ENCODE measurements at places on chromosomes 7 and 10. TPM values are rescaled to one million over a fixed set of nuclear protein-coding genes. Genes with fewer than 3 reads are reported as not detected.

DNA sequence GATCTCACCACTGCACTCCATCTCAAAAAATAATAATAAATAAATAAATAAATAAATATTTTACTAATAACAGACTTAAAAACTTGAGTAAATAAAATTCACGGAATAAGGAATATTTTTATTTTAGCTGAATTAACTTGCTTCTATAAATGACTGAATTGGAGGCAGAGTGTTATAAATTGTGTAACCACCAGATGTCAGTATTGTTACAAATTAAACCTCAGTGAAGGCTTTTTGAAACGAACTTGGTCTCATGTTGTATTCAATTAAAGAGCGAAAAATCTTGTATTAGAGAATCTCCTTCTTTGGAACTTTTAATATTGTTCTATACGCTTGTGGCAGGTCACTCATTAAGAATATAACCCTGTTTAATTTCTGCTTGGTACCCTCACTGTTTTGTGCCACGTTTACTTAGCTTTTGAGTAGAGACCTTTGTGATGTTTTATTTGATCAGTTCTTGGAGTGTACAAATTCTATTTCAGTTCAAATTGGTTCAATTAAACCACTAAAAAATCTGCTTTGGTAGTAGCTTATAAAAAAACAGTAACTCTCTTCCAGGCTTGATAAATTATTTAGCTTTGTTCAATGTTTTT is 45.6 kb upstream of the SCIN start:
- DNase-seq, result no peak

- no peak for DNase-seq
These were observed 8.6 kb downstream of the STAM start for GRCh38 chr10:17652585-17652984.

- no peak for DNase-seq
These were observed 276.4 kb upstream of the COBL start for GRCh38 chr7:51592842-51593599.

GRCh38 chr10:30365278-30365677 is 16.2 kb upstream of the MTPAP start:
- no peak for DNase-seq

DNA sequence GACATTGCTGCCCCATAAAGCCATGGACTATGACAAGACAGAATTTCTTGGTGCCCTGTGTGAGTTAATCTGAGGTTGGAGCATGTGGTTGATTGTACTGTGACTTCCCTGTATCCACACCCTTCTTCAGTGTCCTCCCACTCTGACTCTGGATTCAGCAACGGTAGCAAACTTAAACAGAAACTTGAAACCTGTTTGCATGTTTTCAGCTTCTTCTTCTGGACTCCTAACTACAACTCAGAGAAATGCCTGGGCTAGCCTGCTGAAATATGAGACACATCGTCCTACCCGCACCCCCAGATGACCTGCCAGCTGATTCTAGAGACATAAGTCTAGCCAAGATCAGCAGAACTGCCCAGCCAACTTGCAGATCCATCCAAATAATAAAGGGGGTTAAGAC is 78.4 kb downstream of the IPMK start:
- no peak for DNase-seq

DNA sequence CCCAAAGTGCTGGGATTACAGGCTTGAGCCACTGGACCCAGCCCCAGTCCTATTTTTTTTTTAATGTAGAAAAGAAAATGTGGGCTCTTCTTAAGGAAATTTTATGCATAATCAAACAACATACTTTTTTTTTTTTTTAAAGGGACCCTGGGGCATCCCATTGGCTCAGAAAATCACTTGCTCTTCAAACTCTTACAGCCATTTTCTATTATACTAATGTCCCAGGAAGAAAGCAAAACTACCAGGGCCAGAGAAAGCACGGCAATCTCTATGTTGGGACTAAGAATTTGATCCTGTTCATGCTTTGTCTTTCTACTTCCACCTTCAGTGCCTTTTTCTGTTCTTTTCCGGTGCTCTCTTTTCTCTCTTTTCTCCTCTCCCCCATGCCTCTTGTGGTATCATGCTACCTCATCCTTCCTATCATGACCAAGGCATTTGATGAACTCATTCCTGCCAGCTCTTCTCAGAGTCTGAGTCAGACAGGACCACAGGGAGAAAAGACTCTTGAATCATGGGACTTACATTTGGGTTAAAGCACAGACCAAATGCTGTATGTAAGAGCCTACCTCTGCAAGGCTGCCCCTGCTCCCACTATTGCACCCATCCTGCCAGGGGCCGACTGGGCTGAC is 76.4 kb upstream of the CCNY start:
- DNase-seq, result no peak

- no peak for DNase-seq
These were observed 91.1 kb downstream of the CPED1 start for GRCh38 chr7:121079425-121080169.

DNA sequence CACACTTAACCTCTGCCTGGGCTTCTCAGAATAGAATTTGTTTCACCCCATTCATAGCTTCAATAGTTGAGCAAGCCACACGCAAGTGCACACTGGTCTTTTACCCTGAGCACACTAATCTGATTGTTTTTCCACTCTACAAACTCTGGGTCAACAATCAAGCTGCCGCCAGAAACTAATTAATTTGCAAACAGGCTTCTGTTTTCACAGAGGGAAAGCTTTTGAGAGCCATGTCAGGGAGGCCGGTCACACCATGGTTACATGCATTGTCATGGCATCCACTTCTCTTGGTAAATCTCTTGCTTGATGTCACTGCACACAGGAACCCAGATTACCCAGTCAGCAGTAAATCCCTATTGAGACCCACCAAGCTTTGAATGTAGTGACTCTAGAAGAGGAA is 154.2 kb downstream of the SEMA3A start:
- no peak for DNase-seq

DNA sequence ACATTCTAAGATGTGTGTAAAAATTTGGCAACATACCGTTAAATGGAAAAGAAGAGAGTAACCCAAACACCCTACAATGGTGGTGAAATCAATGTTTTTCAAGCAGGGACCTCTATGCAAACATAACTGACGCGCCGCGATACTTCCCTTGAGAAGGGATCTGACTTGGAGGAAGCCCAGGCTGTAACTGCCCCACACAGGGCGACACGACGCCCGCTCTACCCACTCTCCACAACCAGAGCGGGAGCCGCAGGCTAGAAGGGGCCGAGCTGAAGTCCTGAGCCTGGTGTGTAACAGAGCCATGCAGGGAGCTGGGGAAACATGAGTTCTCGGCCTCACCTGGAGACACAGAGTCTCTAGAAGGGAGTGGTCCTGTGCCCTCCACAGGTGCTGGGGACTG is 120.2 kb downstream of the FAM53B start:
- DNase-seq, result no peak

GRCh38 chr10:35633006-35633980 is 8.8 kb downstream of the FZD8 start:
- no peak for DNase-seq

DNA sequence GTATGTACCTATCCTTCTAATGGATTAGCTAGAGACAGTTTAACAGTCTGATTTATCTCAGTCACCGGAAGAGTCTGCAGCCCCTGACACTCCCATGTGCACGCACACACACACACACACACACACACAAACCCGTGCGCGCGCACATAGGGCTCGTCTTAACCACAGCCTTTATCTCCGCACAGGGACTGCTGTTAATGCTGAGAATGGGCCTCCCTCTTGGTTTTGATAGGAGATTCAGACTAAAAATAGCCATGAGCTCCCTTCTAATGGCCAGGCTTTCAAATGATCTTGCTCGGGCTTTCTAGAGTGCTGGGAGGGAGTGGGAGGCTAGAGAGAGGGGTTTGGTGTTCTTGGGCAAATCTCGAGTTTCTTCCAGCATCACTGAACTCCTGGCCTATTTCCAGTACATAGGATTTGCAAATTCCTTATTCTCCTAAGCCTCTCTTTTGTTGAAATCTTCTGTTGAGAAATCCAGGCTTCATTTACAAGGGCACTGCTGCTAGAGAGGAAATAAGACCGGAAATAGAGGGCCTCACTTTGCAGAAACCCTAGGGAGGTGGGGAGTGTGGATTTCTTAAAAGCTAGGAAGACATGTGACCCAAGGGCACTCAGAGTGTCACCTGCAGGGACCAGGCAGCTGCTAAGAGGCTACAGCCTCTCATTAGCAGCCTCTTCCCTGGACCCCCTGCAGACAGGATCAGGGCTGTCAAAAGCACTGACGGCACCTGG is 2.4 kb downstream of the TMEM72 start:
- no peak for DNase-seq

DNA sequence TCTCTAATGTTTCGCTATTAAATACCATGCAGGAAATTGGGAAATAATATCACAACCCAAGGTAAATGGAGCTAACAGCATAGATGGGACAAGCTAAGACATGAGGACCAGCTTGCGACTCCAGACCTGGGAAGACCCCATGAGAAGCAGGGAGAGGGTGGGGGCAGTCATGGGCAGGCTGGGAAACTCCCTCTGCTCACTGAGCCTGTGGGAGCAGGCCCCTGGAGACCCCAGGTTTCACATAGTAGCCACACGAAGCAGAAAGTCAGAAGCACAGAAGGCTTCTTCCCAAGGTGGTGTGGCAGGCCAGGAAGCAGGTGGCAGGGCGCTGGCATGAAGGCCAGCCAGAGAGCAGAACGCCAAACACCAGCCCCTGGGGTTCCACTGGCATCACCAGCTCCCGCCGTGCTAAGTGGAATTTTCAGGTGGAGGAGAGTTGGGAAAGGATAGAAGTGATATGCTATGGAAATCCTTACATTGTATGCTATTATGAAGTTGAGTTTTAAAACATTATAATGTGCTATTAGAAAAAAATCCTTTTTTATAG is 99.9 kb upstream of the RNF32 start:
- no peak for DNase-seq

- DNase-seq, result no peak
These were observed 51.7 kb downstream of the XRCC2 start for GRCh38 chr7:152624228-152624627.

- no peak for DNase-seq
These were observed 517.8 kb upstream of the CELF2 start for GRCh38 chr10:10499839-10500238.

GRCh38 chr10:26486304-26486703 is 48.2 kb downstream of the APBB1IP start:
- DNase-seq, result no peak

DNA sequence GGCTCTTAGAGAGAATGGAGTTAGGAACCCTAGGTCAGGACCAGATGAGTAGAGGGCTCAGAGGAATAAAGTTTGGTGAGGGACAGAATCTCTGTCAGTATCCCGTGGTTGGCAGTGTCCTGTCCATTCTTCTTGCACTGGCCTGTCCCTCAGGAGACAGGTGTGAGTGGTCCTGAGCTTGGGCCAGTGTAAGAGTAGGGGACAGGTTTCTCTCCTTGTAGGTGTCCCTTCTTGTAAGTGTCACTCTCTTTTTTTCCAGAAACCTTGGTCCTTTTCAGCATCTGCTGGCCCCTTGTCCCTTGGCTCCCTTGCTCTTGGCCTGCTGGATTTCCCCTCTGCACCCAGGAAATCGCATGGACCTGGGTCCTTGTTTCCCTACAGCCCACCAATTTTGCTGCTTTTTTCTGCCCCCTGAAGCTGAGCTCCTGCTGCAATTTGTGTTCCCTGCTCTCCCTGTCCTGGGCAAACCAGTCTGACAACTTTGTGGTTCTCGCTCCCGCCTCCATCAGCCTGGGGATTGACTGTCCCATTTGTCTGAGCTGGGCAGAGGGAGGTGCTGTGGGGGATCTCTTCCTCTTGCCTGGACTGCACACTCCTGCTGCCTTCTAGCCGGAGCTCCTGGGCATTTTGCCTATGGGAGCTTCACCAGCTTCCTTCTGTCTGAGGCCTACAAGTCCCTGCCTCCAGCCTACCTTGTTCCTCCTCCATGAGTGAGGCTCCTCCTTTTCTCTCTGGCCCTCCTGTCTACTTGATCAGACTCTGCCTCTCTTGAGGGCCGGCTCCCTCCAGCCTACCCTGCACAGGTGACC is 6.5 kb downstream of the TSPAN14 start:
- DNase-seq, result peak; percentile 63

GRCh38 chr10:69818676-69819239 is 17.1 kb downstream of the COL13A1 start:
- DNase-seq, result no peak

- DNase-seq, result no peak
These were observed 17.4 kb upstream of the TMEM236 start for GRCh38 chr10:17734432-17735080.

GRCh38 chr7:128437426-128438332 is 18.0 kb upstream of the HILPDA start:
- DNase-seq, result no peak

DNA sequence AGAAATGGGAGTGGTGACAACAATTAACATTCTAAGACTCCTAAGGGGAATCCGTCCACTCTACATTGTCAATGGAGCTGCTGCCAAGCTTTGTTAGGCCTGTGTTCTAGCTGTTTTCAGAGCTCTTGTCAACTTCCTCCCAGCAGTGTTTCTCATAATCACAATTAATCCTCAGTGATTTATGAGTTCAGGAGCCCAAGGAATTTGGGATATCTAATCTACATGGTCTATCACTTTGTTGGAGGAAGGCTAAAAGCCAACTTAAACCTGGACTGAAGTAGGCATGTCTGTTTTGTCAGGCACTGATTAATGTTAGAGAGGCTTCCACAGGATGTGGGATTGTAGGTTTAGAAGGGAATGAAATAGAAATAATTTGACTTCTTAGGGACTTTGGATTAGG is 10.2 kb upstream of the OR2F2 start:
- DNase-seq, result no peak

DNA sequence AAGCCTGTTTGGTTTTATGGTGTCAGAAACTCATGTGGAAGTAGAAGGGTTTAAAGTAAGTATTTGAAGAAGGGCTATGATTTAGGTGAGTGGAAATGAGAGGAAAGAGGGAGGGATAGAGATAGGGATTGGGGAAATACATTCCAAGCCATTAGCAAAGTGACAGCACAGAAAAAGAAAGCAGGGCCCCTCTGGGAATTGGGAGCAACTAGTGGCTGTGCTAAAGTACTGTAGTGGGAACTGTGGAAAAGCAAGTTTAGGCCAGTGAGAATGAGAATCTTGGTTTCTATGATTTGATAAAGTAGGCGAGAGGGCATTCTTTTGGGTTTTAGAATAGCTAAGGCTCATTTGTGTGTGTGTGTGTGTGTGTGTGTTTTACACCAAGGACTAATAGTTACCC is 5.0 kb downstream of the PRKG1 start:
- no peak for DNase-seq

DNA sequence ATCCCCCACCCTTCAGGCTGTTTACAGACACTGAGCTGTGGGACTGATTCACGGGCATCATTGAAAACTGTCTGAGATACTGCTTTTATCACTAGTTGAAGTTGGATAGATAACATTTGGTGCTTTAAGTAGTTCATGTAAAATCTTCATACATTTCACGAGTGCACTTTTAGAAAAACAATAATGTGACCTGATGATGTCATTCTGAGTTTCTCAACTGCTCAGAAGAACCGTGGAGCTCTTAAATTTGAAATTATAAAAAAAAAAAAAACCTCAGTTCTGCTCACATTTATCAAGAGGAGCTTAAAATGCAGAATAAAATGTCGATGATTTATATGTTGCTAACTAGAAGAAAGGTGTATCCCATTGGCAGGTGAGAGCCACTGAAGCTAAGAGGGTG is 81.5 kb downstream of the GALNT11 start:
- DNase-seq, result no peak

The EPDR1 gene
- total RNA-seq, result 46.9 TPM

The ALDH18A1 gene
- 23.2 TPM for total RNA-seq

The FAM131B gene
- 2.6 TPM for total RNA-seq

The EEF1AKMT2 gene
- 21.3 TPM for total RNA-seq

The SYT15B gene
- 12.5 TPM for total RNA-seq

The ITIH2 gene
- total RNA-seq, result not detected

The EBLN1 gene
- total RNA-seq, result not detected

The PALD1 gene
- total RNA-seq, result 7.8 TPM

The ICA1 gene
- 27.0 TPM for total RNA-seq

The AP5Z1 gene
- 36.2 TPM for total RNA-seq

The TMEM60 gene
- total RNA-seq, result 10.1 TPM

The ZNF503 gene
- total RNA-seq, result 30.2 TPM

The ST8SIA6 gene
- total RNA-seq, result 2.5 TPM

Data from sciatic nerve (tissue), 2 donors.